AG20443 (cell line): ENCODE measurements at places on chromosomes 3 and 15.

GRCh38 chr15:41895957-41896356 lies 2.1 kb upstream of the SPTBN5 start:
- DNase-seq: no peak

GRCh38 chr15:38652998-38653397 lies 88.4 kb upstream of the RASGRP1 start:
- DNase-seq: no peak

DNA sequence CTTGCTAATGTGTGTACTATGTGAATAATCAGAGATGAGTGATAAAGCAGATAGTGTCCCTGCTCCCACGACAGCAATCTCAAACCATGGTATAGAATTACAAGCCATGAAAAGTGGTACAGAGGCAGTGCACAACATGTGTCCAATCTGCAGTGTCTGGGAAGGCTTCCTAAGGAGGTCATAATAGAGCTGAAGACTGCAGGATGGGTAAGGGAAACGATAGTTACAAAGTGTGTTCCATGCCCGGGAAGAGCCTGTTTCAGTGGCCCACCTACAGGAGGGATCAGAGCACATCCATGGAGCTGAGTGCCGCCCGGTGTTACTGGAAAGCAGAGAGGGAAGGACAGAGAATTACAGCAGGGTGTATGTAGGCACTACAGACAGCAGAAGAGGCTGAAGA lies 48.9 kb downstream of the PAK2 start:
- DNase-seq: no peak

DNA sequence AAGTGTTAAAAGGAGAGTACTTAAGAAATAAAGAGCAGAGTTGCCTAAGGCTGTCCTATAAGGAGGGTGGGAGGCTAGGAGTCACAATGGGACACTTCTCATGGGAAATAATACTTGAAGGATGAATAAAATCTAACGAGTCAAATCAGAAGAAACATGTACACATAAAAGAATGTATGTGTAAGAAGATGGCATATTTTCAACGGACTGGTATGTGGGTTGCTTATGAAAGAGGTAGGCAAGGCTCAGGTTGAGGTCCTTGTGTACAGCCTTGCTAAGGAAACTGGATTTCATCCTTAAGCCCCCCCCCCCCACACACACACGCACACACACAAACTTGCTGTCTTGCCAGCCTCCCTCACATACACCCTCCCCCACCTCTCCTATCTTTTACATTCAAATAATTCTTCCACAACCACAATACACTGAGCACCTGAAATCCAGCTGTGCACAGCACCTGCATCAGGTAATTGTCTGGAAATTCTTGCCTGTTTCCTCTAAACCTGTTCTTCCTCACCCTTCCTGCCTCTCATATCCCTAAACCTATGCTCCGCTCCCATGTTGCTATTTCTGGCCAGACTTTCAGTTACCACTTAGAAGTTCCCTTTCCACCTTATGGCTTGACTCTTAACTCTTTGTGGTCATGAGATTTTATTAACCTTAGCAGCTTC lies 79.2 kb downstream of the FMN1 start:
- no peak for DNase-seq

DNA sequence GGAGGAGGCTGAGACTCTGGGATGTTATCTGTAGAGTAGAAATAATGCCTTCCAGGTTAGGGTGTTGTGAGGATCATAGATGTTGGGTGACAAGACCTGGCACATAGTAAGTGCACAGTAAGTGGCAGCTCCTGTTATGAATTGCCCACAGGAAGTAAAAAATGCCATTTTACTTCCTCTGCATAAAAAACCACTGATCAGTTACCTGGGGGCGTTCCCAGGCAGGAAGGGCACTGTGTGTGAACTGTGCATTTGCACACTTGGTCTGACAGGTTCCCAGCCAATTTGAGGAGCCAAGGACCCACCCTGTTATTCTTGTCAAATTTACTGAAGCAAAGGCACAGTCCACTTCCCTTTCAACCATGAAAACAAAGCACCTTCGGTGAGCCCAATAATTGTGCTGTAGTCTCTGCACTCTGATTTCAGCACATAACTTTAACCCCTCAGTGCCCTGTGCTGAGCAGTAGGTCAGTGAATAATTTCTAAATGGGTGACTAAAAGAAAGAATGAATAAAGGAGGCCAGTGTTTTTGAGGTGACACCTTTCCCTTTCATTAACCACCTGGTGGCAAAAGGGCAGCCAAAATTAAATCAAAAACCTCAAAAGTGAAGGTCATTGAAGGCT lies 85.8 kb upstream of the ARHGEF3 start:
- DNase-seq: no peak
